Pulmonary artery endothelial cell (primary cell): ENCODE measurements at places on chromosomes 3 and 15. TPM values are rescaled to one million over a fixed set of nuclear protein-coding genes. Genes with fewer than 3 reads are reported as not detected.

The UNC45A gene
- 129 and 143 TPM in 2 replicates for total RNA-seq

The ELL3 gene
- total RNA-seq = 2.0 and 2.8 TPM in 2 replicates

The TMEM207 gene
- total RNA-seq = not detected in 2 replicates

The NPAP1 gene
- not detected in 2 replicates for total RNA-seq

The GOLGA6L10 gene
- total RNA-seq = 0.20 and 0.92 TPM in 2 replicates

The GOLGA8T gene
- total RNA-seq = 0.07 and 0.20 TPM in 2 replicates

The STRIT1 gene
- not detected in 2 replicates for total RNA-seq

The ZDHHC3 gene
- total RNA-seq = 59.2 and 67.4 TPM in 2 replicates

The SLC27A2 gene
- 0.11 TPM in 1 of 2 replicates, not detected in the other for total RNA-seq

The EPB42 gene
- not detected in 2 replicates for total RNA-seq

The SPATA12 gene
- 0.04 and 0.07 TPM in 2 replicates for total RNA-seq

The CCDC13 gene
- total RNA-seq = 0.07 and 0.33 TPM in 2 replicates

The PTX3 gene
- 1,084 and 1,117 TPM in 2 replicates for total RNA-seq
